Left renal pelvis (tissue), 4 donors: ENCODE measurements at places on chromosomes 6 and 20. TPM values are rescaled to one million over a fixed set of nuclear protein-coding genes. Genes with fewer than 3 reads are reported as not detected.

VGLL2 gene
- polyA plus RNA-seq = not detected

ISM1 gene
- 5.3 TPM for polyA plus RNA-seq

SGK2 gene
- 77.4 TPM for polyA plus RNA-seq

NUP43 gene
- polyA plus RNA-seq = 43.1 TPM

TPX2 gene
- polyA plus RNA-seq = 54.6 TPM

CTAGE9 gene
- not detected for polyA plus RNA-seq

CASS4 gene
- 2.8 TPM for polyA plus RNA-seq

EIF6 gene
- 121 TPM for polyA plus RNA-seq

ENPP4 gene
- polyA plus RNA-seq = 15.4 TPM

SSR1 gene
- polyA plus RNA-seq = 144 TPM

NOL7 gene
- polyA plus RNA-seq = 83.0 TPM

OSER1 gene
- polyA plus RNA-seq = 52.0 TPM

SLC4A11 gene
- polyA plus RNA-seq = 2.7 TPM

CDYL gene
- polyA plus RNA-seq = 25.0 TPM

WFDC12 gene
- polyA plus RNA-seq = not detected

GNMT gene
- polyA plus RNA-seq = 2.0 TPM

IL17F gene
- not detected for polyA plus RNA-seq

DNA sequence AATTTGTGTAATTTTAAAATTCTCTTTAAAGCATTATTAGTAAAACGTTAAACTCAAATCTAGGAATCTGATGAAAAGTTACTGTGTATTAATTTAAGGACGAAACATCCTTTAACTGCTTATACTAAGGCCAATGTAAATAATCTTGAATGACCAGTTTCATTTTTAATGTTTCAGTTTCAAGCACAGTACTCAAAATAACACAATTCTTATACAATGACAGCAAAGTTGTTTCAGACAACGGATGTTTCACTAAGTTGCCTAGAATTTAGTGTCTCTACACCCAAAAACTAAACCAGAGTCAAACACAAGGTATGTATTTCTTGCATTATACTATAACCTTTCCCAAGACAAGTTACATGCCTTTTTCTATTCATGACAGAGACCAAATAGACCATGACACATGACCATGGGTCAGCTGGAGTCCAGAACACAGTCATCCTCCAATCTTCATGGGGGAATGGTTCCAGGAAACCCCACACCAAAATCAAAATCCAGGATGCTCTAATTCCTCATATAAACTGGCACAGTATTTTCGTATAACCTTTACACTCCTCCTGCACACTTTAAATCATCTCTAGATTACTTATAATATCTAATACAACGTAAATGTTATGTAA lies 7.7 kb downstream of the PHIP start:
- DNase-seq = no peak

GRCh38 chr6:141551318-141551717 lies 581.4 kb upstream of the GJE1 start:
- DNase-seq = no peak

GRCh38 chr6:167733740-167734661 lies 92.7 kb upstream of the AFDN start:
- no peak for DNase-seq

- no peak for DNase-seq
Measured at GRCh38 chr6:14676064-14676463, 558.5 kb downstream of the CD83 start.

GRCh38 chr6:47079638-47080037 lies 37.5 kb upstream of the ADGRF1 start:
- DNase-seq = no peak

DNA sequence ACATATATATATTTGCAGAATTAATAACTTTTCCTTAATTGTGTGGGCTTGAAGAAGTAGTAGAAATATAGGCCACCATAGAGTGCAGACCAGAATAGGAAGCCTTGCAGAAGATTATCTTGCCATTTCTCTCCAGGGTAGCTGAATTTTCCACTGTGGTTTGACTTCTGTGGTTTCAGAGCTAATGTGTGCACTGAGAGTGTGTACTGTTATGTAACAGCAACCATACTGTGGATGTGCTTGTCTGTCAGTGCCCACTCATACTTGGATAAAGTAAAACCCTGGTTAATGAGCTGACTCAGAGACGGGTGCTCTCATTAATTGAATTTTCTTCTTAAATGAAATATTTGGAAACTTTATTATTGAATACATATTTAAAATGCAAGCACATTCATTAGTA lies 57.2 kb downstream of the CEP43 start:
- no peak for DNase-seq

DNA sequence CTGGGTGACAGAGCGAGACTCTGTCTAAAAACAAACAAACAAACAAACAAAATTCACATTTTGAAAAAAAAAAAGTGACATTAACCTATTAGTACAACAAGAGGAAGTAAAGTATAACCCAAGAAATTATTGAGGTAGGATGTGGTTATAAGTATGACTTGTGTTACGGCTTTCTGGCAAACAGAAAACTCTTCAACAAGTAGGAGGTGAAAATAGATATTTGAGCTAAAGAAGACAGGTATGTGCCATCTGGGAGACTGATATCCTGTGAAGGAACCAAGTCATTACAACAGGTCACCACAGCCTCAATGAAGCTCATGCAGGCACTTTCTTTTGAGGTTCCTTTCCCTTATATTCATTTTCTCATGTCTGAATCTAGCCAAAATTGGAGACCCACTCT lies 28.8 kb downstream of the TLDC2 start:
- no peak for DNase-seq

DNA sequence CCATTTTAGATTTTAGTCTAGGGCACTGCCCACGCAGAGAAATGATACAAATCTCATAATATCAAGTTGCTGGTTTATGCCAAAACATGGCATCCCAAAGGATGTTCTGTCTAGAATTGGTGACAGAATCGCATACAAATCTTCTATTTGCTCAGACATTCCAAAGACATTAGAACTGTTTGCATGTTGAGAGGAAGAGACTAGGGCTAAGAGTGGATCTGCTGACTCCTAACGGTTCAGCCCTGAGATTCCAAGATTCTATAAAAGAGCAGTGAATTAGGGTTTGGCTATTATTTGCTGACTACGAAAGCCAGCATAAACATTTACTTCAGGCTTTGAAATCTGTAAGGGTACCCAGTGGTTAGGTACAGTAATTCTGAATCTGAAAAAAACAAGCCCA lies 3.6 kb downstream of the EPB41L2 start:
- no peak for DNase-seq

GRCh38 chr6:28871335-28872156 lies 52.2 kb downstream of the TRIM27 start:
- no peak for DNase-seq

DNA sequence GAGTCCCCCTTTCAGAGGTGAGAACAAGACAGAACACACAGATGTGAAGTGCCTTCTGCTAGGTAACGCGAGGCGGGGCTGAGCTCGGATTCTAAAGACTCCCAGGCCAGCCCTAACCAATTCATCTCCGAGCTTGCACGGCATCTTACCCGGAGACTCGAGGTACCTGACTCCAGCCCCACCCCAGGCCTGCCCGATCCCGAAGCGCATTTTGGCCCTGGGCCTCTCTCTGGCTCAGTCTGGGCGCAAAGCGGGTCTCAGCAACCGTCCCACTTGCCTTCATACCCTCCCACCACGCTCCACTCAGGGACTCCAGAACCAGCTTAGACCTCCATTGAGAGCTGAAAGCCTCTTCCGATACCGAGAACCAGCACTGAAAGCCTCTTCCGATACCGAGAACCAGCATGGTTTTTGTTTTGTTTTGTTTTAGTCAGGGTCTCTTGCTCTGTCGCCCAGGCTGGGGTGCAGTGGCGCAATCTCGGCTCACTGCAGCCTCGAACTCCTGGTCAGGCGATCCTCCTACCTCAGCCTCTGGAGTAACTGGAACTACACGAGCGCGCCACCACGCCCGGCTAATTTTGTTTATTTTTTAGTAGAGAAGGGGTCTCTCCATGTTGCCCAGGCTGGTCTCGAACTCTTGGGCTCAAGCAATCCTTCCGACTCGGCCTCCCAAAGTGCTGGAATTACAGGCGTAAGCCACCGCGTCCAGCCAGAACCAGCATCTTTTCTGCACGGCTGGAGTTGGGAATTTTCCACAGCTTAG lies 557 bp upstream of the DYNLRB1 start:
- DNase-seq = no peak

DNA sequence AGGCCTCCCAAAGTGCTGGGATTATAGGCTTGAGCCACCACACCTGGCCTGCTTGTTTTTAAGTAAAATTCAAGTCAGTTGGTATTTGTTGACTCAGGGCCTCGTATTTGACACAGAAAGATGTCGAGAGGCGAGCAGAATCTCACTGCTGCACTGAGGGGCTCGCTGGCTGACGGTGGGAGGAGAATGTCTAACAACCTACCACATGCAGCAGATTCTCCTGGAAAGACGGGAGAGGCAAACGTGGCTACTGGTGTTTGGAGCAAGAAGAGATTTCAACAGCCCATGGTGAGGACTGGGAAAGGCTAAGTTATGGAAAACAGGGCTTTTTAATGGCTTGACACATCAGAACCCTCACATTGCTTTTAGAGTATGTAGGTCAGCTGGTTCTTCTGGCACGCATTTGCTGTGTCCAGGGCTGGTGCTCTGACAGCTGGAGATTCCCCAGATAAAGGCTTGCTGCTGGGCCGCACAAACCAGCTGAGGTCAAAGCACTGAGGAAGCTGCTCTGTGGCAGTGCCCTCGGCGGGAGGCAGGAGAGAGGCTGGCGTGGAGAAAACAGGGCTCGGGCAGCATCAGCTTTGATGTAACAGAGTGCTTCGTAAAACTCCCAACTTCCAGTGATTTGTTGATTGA lies 84.2 kb upstream of the FRMD1 start:
- no peak for DNase-seq

DNA sequence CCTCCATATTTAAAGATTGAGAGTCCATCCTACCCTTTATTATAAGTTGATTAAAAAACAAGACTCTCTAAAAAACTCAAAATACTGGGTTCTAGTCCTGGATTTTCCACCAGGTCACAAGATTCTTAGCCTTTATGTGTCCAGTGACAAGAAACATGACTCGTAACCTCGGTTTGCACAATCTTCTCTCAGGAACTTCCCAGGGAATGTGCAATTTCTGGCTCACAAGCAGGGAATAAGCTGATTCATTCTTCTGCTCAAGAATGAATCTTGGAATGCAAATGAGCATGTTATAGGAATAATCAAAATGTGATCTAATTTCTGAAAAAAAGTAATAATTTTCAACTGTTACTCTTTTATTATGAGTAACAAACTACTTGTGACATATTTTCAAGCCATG lies 45.1 kb downstream of the OGFRL1 start:
- DNase-seq = no peak

GRCh38 chr20:24891546-24892393 lies 57.3 kb upstream of the CST7 start:
- no peak for DNase-seq

DNA sequence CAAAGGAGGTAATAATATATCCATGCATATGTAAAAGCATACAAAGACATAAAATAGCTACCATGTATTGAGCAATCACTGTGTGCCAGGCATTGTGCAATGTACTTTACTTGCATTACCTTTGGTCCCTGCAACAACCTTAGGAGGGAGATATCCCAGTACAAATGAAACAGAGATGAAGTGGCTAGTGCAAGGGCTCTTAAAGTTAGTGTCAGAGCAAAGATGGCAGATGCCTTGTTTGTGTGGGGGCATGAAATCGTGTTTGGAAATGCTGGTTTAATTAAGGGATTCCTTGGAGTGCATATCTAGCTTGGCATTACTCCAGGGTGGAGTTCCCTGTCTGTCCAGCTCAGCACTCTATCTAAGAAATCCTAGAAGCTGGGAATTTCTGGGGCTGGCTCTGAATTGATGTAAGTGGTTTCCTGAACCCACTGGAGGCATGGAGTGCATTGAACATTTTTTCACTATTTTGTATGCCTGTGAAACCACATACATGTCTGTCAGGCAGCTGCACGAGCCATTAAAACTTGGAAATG lies 9.8 kb downstream of the PAQR8 start:
- DNase-seq = no peak
